ENCODE measurements at places on chromosomes 5 and 9.
A peak's percentile ranks its signal among the peaks of the same experiment; 100 is the strongest.

GRCh38 chr5:11305245-11305644 lies 544.2 kb upstream of the DAP start:
- no peak for DNase-seq

DNA sequence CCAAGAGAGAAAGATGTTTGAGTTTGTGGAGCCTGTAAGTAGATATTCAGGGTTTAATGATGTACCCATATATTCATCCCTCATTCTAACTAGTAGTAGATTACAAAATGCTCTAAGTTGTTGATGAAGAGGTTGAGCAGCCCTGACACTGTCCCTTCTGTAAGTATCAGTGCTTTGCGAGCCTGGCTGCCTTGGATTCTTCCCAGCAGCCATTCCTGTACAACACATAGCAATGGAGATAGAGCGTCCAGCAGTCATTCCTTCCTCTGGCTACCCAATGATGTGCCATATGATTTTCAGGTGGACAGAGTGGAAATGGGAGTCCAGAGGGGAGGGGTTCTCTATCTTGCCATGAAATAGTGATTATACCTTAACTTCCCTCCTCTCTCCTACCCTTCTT lies 124.1 kb downstream of the ARHGAP26 start:
- no peak for DNase-seq

- DNase-seq = no peak
These were observed 52.5 kb downstream of the GADD45G start for GRCh38 chr9:89657295-89657694.

DNA sequence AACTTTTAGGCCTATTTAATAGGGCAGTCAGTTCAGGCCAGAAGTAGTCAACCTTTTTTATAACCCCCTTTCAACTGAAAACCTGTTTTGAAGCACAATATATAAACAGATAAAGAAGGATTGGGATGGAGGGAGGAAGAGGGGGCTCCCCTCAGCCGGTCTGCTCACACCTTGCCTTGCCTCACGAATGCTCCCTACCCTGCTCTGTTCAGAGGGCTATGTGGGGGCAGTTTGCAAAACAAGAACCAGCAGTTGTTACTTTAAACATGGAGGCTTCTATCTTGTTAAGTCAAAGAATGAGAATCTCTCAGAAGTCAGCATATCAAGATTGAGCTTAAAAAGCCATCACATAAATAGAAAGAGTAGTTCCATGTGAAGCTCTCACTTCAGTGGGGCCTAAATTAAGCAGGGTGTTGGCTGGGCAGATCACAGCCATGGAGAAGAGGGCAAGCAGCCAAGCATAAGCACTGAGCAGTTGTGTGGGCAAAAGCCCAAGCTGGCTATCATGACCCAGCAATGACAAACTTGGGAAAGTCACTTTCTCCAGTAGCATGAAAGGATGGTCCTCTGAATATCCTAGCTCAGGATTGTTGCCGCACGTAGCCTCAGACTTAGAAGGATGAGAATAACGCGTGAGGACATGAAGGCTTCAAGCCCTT lies 70.6 kb downstream of the ALDH1A1 start:
- DNase-seq = no peak

- peak; percentile 81 for DNase-seq
These were observed 42.8 kb upstream of the STXBP1 start for GRCh38 chr9:127568971-127569885.

DNA sequence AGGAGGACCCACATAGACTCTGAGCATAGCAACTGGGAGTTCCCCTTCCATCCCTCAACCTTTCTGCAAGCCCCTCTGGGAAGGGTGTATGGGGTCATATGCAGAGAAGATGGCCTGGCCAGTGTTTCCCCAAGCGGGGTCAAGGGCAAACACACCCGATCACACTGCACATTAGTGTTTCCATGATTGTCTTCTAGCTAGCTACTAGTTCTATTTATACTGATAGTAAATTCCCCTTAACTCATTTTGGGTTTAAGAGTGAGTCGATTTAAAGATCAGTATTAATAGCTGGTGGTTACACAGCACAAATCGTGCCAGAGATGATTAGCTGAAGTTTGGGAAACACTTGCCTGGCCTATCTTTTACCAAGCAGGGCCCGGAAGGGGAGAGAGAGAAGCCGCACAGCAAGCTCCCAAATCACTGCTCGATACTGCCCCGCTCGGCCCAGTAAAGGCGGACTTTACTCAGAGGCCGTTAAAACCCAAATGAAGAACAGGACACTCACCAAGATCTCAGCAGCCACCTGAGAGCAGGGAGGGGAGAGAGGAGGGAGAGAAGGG lies 29.4 kb upstream of the TNIP1 start:
- no peak for DNase-seq

DNA sequence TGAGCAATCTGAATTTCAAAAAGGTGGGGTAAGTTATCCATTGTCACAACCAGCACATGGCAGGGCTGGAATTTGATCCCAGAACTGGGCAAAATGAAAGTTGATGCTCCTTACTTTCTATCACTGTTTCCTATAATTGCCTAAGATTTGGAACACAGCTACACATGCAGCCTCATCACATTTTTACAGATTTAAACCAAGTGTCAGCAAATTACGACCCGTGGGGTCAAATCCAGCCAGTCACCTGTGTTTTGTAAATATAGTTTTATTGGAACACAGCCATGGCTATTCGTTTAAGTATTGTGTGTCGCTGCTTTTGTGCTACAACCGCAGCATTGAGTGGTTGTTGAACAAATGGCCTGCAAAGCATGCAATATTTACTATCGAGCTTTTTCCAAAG lies 94.3 kb downstream of the SREK1 start:
- peak; percentile 49 for DNase-seq

DNA sequence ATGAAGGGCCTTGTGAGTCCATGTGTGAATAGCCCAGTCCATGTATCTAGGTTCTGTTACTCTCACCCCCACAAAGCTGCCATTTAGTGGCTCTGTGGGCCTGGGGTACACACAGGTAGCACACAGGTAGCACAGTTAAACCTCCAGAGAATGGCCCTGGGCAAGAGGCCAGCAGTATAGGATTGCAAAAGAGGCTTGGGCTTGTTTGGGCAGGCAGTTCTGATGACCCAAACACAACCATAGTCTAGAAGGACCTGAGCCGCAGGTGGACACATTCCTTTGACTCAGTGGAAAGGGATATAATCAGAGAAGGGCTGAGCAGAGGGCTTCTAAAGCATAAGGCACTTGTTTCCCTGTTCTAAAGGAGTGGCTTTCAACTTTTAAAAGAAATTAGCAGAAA lies 326.8 kb upstream of the SGCD start:
- DNase-seq = no peak

- no peak for DNase-seq
These were observed 1.6 kb upstream of the ZNF608 start for GRCh38 chr5:124747791-124748686.

- DNase-seq = peak; percentile 56
These were observed 47.3 kb upstream of the MCTP1 start for GRCh38 chr5:95332158-95332557.

GRCh38 chr5:178785999-178786398 lies 55.5 kb upstream of the ZNF354A start:
- DNase-seq = no peak

- no peak for DNase-seq
These were observed 129.2 kb downstream of the MED27 start for GRCh38 chr9:131950487-131950886.

DNA sequence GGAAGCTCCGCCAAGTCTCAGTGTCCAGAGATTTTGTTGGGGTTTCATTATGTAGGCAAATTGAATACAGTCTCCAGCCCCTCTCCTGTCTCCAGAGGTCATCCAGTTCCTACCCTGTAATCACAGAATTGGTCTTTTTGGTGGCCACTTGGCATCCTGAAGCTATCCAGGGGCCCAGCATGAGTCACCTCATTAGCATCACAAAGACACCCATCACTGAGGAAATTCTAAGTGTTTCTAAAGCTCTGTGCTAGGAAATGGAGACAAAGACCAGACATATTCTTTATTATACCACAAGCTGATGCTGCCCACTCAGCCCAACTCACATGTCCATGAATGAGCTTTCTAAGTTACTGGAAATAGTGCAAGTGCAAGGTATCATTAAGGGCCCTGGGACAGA lies 229.9 kb downstream of the DOCK8 start:
- DNase-seq = no peak

DNA sequence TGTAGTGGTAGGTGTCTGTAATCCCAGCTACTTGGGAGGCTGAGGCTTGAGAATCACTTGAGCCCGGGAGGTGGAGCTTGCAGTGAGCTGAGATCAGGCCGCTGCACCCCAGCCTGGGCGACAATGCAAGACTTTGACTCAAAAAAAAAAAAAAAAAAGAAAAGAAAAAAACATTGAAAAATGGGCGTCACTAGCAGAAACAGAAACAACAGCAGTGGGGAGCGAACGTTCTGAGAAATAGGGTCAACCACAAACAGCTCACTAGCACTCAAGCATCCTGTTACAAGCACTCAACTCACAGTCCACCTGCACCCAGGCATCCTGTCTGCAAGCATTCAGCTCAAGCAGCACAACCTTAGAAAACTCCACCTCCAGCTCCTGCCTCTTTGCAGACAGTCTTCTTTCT lies 17.2 kb downstream of the TRIM14 start:
- DNase-seq = peak; percentile 85

GRCh38 chr9:27333241-27334052 lies 36.5 kb upstream of the EQTN start:
- peak; percentile 39 for DNase-seq

DNA sequence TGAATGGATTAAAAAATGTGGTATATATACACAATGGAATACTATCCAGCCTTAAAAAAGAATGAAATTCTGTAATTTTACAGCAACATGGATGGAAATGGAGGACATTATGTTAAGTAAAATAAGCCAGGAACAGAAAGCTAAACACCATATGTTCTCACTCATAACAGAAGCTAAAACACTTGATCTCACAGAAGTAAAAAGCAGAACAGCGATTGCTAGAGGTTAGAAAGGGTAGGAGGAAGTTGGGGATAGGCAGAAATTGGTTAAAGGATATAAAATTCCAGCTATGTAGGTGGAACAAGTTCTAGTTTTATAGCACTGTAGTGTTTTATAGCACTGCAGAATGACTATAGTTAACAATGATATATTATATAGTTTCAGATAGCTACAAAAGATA lies 15.8 kb downstream of the MARCHF3 start:
- DNase-seq = no peak

- DNase-seq = no peak
These were observed 8.0 kb downstream of the PDGFRB start for GRCh38 chr5:150147670-150148069.

- no peak for DNase-seq
These were observed 512.5 kb downstream of the DMAC1 start for GRCh38 chr9:7287065-7287464.

DNA sequence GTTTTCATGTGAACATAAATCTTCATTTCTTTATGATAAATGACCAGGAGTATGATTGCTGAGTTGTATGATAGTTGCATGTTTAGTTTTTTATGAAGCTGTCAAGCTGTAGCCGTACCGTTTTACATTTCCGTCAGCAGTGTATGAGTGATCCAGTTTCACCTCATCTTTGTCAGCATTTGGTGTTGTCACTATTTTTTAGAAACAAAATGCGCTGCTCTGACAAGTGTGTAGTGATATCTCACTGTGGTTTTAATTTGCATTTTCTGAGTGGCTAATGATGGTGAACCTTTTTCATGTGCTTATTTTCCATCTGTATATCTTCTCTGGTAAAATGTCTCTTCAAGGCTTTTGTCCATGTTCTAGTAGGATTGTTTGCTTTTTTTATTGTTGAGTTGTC lies 6.7 kb upstream of the SPATA31D1 start:
- no peak for DNase-seq

GRCh38 chr9:113482991-113483675 lies 19.6 kb downstream of the RGS3 start:
- DNase-seq = no peak

DNA sequence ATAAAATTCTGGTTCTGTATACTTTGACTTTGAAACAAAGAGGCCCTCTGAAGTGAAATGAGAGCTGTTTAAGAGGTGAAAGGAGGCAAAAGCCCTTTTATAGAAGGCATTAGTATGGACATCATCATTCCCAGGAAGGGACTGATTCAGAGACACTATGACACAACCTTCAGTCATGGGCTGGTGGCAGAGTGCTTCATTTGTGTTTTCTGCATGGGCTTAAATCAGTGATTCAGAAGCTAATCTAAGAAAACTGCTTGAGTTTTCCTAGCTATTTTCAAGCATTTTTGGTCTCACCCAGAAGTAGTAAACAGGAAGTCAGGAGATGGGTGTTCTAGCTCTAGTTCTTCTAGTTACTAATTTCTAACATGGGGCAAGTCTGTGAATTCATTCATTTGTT lies 288.9 kb downstream of the TRPM3 start:
- no peak for DNase-seq

DNA sequence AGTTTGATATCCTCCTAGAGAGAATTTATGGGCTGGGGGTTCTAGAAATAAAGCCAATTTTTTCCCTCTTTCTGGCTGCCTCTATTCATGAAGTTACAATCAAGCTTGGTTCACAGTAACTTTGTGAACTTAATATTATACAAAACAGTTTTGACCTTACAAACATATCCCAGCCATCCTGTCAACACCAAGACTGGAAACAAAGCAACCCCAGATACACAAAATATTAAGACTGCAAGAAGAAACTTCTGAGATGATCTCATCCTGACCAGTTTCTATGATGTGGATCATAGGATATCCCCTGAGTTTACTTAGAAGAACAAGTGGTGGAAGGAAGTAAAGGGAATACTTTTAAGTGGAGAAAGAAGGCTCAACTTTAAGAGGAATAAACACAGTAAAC lies 28.3 kb upstream of the CER1 start:
- no peak for DNase-seq

GRCh38 chr9:125536167-125536772 lies 170.7 kb downstream of the MAPKAP1 start:
- DNase-seq = no peak

- no peak for DNase-seq
These were observed 115.0 kb upstream of the CACNA1B start for GRCh38 chr9:137762414-137763061.

DNA sequence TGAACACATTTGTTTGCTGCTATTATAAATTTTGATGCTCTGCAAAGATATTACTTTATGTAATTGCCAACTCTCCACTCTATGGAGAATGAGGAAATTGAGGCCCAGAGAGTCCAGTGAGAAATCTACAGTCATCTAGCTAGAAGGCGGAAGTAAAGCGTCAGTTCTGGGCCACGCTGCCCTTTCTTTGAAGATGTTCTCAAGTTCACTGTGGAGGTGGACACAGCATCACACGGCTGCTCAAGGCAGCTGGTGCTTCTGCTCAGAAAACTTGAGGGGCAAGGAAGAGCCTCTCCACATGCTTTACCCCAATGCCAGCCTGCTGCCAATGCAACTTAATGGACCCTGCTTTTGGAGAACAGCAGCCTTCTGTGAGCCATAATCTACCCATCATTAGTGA lies 96.3 kb downstream of the TTLL11 start:
- DNase-seq = no peak
